Foreskin fibroblast (primary cell): ENCODE measurements at places on chromosomes 1 and 21.

GRCh38 chr1:59814180-59814900 is 409 bp upstream of the HOOK1 start:
- DNase-seq, result peak; percentile 24

GRCh38 chr1:157115429-157115838 is 15.8 kb upstream of the ETV3L start:
- DNase-seq, result no peak

DNA sequence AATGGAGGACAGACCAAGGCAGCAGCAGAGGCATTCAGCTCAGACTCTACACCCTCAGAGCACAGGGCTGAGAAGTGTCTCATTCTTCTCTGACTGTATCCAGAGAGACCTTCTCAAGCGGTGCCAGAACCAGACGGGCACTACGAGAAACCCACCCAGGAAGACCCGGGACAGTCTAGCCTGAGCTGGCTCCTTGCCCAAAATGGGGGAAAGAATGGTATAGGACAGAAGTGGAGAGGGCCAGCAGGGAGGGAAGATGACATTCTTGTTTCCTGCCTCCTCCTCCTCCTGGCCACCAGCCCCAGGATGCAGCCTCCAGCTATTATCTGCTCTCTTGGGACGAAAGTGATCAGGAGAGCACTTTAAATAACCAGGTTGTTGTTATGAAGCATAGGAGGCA is 22.6 kb upstream of the PRELP start:
- no peak for DNase-seq

DNA sequence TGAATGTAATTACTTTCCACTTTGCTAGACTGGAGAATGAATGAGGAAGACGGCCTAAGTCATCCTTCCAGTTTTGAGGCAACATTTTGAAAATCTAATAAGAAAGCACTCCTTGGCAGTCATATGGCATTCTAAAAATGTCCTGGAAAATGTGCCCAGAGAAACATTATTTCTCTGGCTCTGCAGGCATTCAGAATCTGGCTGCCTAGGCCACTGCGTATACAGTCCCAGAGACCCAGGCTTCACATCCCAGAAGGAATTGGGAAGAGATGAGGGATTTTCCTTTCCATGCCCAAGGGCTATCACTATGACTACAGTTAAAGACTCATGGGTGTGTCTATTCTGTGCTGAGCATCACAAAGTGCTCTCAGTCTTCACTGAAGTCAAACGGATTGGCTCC is 92.9 kb downstream of the BEND5 start:
- no peak for DNase-seq

GRCh38 chr1:21961799-21962198 is 15.0 kb upstream of the CELA3B start:
- no peak for DNase-seq

GRCh38 chr1:14128096-14128495 is 428.1 kb downstream of the PRDM2 start:
- DNase-seq, result no peak

GRCh38 chr1:60899464-60899863 is 182.9 kb upstream of the NFIA start:
- DNase-seq, result no peak
